ENCODE measurements at places on chromosomes 6 and 20.

- no peak for DNase-seq
These were observed 230.4 kb downstream of the TAF4 start for GRCh38 chr20:61835301-61835700.

GRCh38 chr20:52984451-52984810 is 12.3 kb downstream of the TSHZ2 start:
- no peak for DNase-seq

- DNase-seq = peak; percentile 77
These were observed 171.4 kb downstream of the DTNBP1 start for GRCh38 chr6:15491255-15491985.

- DNase-seq = no peak
These were observed 700 bp upstream of the LAMA5 start for GRCh38 chr20:62367633-62368391.

DNA sequence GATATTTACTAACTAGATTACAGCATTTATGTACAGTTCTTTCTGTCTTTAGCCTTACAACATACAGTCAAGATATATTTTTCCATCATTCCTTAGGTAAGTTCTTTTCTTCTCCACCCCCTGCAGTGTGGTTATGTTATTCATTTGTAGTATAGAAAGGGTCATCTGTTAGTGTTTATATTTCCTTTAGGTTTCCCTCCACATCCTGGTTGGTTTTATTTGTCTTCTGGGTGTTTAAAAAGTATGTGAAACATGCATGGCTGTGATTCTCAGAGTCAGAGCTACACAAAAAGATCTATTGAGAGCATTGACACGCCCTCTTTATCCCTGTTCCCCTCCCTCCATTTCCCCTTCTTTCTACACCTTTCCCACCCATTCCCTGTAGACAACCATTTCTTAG is 20.1 kb downstream of the DHX35 start:
- no peak for DNase-seq

Data from activated naive CD4-positive, alpha-beta T cell treated with anti-CD3 and anti-CD28 coated beads, Interleukin-2, amount 50 U/mL, for 72 hours (primary cell).